ENCODE measurements at places on chromosomes 5 and 9. TPM values are rescaled to one million over a fixed set of nuclear protein-coding genes. Genes with fewer than 3 reads are reported as not detected.
A peak's percentile ranks its signal among the peaks of the same experiment; 100 is the strongest.

ACER2 gene
- 1.4 TPM for total RNA-seq

CDKN2A gene
- 0.71 TPM for total RNA-seq

CCNO gene
- not detected for total RNA-seq

DNA sequence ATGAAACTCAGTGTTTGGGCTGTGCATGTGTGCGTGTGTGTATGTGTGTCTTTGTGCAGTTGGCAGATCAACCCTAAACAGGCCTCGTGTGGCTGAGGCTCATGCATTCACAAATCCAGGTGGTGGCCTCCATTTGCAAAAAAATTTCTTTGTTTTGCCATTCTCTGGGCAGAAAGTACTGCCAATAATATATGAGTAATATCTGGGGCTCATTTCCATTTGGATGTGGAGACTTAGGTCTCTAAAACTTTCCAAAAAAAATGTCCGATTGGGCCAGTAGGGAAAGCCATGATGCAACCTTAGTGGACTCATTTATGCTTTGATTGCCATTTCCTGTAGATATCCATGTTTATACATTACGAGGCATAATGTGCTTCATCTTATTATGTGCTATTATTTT lies 77.9 kb upstream of the RPS23 start:
- DNase-seq: no peak

TIMD4 gene
- total RNA-seq: 2.0 TPM

- DNase-seq: no peak
These were observed 845.4 kb downstream of the EFNA5 start for GRCh38 chr5:106825374-106825773.

GRCh38 chr9:76921165-76921564 lies 15.3 kb upstream of the PRUNE2 start:
- no peak for DNase-seq

SLCO6A1 gene
- not detected for total RNA-seq

DNA sequence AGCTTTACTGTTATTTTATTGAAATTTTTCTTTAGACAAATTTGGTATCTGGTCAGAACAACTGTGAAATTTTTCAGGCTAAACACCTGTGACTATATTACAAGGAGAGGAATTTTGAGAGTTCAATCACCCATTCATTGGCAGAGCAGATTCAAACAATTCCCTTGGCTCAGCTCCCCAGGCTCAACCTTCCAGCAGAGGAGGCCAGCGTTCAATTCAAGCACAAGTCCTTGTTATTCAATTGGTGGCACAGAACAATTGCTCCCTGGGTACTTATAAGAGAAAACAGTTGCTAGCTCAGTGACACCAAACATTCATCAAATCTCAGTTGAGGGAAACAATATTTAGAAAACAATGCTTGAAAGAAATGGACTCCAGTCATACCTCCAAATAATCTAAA lies 83.3 kb downstream of the SUSD1 start:
- DNase-seq: no peak

GRCh38 chr9:111572950-111573604 lies 26.4 kb downstream of the PTGR1 start:
- DNase-seq: no peak

GRCh38 chr9:74951725-74952151 lies 974 bp downstream of the C9orf40 start:
- peak; percentile 12 for DNase-seq

TTC16 gene
- 1.6 TPM for total RNA-seq

- DNase-seq: no peak
These were observed 286.1 kb downstream of the SH3GL2 start for GRCh38 chr9:17864951-17865350.

NDST1 gene
- 1.1 TPM for total RNA-seq

- DNase-seq: no peak
These were observed 109.0 kb upstream of the ATP10B start for GRCh38 chr5:160961038-160961437.
